Coronary artery (tissue), 2 donors: ENCODE measurements at places on chromosomes 3 and 15.

GRCh38 chr15:93829115-93829870 is 402.1 kb upstream of the MCTP2 start:
- no peak for DNase-seq

- no peak for DNase-seq
These were observed 148.4 kb downstream of the RTP4 start for GRCh38 chr3:187516446-187517185.

GRCh38 chr3:79369306-79369705 is 398.5 kb downstream of the ROBO1 start:
- DNase-seq: no peak

GRCh38 chr3:114809668-114810413 is 337.2 kb downstream of the ZBTB20 start:
- DNase-seq: no peak

- DNase-seq: no peak
These were observed 160.8 kb downstream of the TUSC7 start for GRCh38 chr3:116870379-116870778.

- DNase-seq: no peak
These were observed 9.6 kb upstream of the LIPH start for GRCh38 chr3:185561958-185562357.

GRCh38 chr15:80727196-80727595 is 32.1 kb downstream of the ABHD17C start:
- no peak for DNase-seq

GRCh38 chr3:191066669-191067068 is 132.4 kb upstream of the OSTN start:
- DNase-seq: no peak

- no peak for DNase-seq
These were observed 160.9 kb upstream of the SATB1 start for GRCh38 chr3:18586076-18586475.

- no peak for DNase-seq
These were observed 49.2 kb downstream of the SLMAP start for GRCh38 chr3:57805266-57805665.
